Activated naive CD4-positive, alpha-beta T cell treated with anti-CD3 and anti-CD28 coated beads, Interleukin-2, amount 50 U/mL, for 72 hours (primary cell): ENCODE measurements at places on chromosomes 13 and 19. TPM values are rescaled to one million over a fixed set of nuclear protein-coding genes. Genes with fewer than 3 reads are reported as not detected.

The UHRF1 gene
- 79.5 TPM for total RNA-seq

DNA sequence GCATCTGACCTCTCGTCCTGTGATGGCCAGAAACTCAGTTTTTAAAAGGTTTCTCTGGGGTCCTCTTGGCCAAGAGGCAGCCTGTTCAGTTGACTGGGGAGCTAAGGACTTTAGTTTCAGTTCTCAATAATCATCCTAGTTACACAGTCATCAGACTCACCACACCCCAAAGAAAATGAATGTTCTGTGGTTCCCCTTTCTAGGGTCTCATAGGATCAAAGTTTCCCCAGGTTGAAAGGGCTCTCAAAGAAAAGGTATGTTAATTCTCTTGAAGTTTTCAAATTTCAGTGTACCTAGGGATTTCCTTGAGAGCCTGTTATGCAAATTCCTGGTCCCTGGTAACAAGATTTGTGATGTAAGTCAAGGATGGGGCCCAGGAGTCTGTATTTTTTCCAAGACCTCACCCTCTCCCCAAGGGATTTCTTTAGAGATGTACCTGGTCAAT, 94.9 kb downstream of the FAM216B start:
- no peak for DNase-seq

- no peak for DNase-seq
Observed at GRCh38 chr13:20652946-20653345, 50.6 kb upstream of the IL17D start.

The GIPC3 gene
- total RNA-seq: 0.59 TPM

- DNase-seq: no peak
Observed at GRCh38 chr13:67228031-67228430, 2.1 kb downstream of the PCDH9 start.

GRCh38 chr13:109154546-109154945, 525.1 kb downstream of the MYO16 start:
- DNase-seq: no peak

GRCh38 chr13:27339299-27339698, 68.7 kb downstream of the RASL11A start:
- peak; percentile 30 for DNase-seq

The FAM32A gene
- total RNA-seq: 53.2 TPM

The LRG1 gene
- total RNA-seq: 3.0 TPM

- no peak for DNase-seq
Observed at GRCh38 chr19:4691373-4691772, 21.2 kb upstream of the MYDGF start.

DNA sequence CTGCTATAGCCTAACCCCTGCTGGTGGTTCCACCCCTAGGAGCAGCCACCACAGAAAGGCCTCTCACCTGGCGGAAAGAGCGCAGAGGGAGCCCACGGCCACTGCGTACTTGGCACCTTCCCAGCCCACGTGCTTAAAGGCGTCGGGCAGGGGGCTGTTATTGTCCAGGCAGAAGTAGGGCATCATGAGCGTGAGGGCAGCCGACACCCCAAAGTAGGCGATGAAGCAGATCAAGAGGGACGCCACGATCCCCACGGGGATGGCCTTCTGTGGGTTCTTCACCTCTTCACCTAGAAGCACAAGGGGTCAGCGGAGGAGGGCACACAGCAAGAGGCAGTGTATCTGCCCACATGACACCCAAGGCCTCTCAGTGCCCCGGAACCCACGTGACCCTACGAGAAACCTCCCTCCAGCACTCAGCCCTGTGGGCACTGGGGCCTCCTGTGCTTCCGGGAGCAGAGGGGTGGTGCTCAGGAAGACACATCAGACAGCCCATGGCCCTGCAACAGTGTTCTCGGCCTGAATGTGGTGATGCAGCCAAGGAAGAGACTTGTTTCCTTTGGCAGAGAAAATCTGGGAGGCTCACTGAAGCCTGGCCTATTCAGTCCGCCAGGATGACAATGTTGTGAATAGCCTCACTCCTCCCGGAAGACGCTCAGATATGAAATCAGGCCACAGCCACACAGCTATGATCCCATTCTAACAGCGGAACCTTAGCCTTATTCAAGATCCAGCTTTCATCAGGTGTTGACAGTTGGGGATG, 72.1 kb downstream of the SLC7A1 start:
- no peak for DNase-seq

GRCh38 chr19:17488593-17489391, 18.5 kb downstream of the SLC27A1 start:
- DNase-seq: peak; percentile 76

The PLEKHF1 gene
- 24.3 TPM for total RNA-seq

GRCh38 chr19:40363069-40363468, 14.6 kb downstream of the PLD3 start:
- no peak for DNase-seq

The ZNF793 gene
- 4.7 TPM for total RNA-seq

The RFPL4A gene
- not detected for total RNA-seq

GRCh38 chr19:56986386-56986785, 133.4 kb upstream of the USP29 start:
- no peak for DNase-seq

The RFPL4AL1 gene
- not detected for total RNA-seq

- no peak for DNase-seq
Observed at GRCh38 chr19:46480415-46480814, 9.1 kb upstream of the PNMA8A start.

- peak; percentile 20 for DNase-seq
Observed at GRCh38 chr13:113152984-113153809, 5.3 kb upstream of the PROZ start.

GRCh38 chr19:47682939-47683338, 30.3 kb upstream of the EHD2 start:
- no peak for DNase-seq

DNA sequence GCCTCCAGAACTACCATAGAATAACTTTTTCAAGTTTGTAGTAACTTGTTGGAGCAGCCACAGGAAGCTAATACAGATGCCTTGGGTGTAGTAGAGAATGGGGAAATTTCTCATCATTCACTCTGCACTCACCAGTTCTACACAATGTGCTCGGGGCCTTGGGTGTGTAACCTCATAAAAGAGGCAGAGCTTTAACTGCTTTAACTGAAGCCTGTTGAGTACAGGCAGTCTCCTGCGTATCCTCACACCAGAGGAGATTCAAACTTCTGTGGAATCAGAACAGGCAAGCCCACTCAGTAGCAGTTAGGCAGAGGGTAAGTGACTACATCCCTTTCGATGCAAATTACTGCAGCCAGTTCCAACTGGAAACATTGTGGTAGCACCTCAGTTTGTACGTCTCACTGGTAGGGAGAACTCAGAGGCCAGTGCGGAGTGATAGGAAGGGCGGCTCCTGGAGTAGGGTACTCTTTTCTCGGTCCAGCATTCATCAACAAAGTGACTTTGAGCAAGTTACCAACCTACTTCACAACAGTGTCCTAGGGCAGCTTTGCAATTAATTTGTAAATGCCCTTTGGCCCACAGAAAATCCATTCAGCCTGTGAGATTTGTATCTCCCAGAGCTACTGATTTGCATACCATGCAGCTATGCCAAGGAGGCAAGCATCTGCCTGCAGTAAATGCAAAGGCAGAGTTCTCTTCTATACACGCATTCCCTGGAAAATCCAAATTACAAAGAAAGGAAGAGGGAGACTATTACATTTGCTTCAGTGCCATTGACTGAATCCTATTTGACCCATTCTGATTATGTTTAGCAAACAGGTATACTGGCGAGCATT, 904.3 kb downstream of the DIAPH3 start:
- no peak for DNase-seq

The ZNF541 gene
- 0.31 TPM for total RNA-seq

The ZNF723 gene
- total RNA-seq: not detected

- no peak for DNase-seq
Observed at GRCh38 chr13:101425623-101426022, 9.3 kb upstream of the NALCN start.

GRCh38 chr13:67355812-67356476, 125.8 kb upstream of the PCDH9 start:
- DNase-seq: no peak

The SLC25A41 gene
- not detected for total RNA-seq

DNA sequence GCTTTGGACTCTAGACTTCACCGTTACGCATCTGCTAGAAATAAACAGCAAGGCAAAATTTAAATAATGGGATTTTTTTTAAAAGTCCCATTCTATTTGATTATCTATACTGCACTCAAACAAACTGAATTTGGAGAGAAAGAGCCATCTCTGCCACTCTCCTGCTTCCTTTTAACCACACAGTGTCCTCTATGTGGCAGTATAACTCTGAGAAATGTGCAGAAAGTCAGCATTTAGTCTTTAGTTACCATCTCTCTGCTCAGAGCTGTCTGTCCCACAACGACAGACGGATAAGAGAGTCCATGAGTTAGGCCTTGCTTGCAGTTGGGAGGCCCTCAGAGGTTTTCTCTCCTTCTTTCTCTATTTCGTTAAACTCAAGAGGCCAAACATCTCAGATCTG, 21.2 kb downstream of the CCNA1 start:
- DNase-seq: no peak

The KCNRG gene
- total RNA-seq: 0.31 TPM

GRCh38 chr13:51916962-51917361, 55.2 kb downstream of the CCDC70 start:
- DNase-seq: no peak

DNA sequence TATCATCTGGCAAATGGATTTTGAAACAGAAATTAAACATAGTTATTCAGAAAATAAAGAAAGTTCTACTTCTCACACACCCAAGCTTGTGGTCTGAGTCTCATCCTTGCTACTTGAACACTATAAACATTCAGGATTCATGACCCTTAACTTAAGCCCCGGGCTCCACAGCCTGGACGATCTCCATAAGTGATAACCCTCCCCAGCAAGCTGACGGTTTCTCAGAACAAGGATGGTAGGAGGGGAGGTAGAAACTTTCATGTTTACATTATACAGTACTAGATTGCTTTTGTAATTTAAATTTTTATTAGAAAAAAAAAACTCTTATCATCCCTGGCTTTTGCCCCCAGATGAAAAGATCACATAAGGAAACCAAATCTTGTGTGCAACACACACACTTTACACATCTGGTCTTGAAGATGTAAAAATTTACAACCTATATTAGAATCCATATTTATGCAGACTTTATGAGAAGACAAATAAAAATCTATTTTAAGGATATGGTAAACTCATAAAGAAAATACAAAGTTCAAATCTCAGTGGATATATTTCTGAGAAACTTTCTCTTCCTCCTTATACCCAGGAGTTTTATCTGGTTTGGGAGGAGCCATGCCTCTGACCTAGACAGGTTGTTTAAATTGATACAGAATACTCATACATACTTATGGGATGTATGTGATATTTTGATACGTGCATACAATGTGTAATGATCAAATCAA, 20.0 kb upstream of the ATP12A start:
- DNase-seq: no peak

- DNase-seq: no peak
Observed at GRCh38 chr19:3269916-3270671, 45.6 kb downstream of the CELF5 start.

The HPN gene
- not detected for total RNA-seq

The CRB3 gene
- total RNA-seq: 0.59 TPM

DNA sequence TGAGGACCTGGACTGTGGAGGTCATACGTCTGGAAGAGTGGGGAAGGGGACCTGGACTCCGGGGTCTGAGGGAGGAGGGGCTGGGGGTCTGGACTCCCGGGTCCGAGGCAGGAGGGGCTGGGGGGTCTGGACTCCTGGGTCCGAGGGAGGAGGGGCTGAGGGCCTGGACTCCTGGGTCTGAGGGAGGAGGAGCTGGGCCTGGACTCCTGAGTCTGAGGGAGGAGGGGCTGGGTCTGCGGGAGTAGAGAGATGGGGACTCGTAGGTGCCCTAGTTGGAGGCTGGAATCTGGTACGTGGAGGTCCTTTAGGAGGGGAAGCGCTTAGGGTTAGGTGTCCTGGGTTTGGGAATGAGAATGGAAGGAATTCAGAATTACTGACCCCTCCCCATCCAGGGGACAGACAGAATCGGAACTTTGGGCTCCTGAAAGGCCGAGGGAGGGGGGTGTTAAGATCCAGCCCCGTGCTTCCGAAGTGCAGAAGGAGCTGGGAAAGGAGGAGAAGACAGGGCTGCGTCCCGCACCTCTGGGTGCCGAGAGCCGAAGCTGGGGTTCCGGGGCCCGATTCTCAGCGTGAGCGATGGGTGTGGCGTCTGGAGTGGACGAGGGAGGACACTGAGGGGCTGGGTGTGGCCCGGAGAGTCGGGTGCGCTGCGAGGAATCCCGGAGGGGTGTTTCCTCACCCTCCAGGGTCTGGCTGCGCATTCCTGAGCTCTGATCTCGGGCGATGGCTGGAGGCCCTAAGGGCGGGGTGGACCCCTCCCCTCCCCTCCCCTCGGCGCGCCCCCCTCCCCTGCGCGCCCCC, 608 bp downstream of the MYADM start:
- DNase-seq: peak; percentile 58

The CILP2 gene
- total RNA-seq: 0.25 TPM

- DNase-seq: no peak
Observed at GRCh38 chr13:99062593-99062992, 84.7 kb upstream of the DOCK9 start.

- no peak for DNase-seq
Observed at GRCh38 chr19:53086949-53087348, 16.3 kb downstream of the ZNF160 start.

DNA sequence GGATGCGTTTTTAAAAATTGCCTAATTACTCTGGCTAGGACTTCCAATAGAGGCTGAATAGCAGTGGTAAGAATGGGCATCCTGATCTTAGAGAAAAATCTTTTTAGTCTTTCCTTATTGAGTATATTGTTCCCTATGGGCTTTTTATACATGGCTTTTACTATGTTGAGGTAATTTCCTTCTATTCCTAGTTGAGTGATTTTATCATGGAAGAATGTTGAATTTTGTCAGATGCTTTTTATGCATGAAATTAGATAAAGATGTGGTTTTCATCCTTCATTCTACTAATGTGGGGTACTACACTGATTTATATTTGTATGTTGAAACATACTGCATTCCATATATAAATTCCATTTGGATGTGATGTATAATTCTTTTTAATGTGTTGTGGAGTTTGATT, 2673.8 kb downstream of the PCDH9 start:
- DNase-seq: no peak
